ENCODE measurements at places on chromosomes 4 and X.

DNA sequence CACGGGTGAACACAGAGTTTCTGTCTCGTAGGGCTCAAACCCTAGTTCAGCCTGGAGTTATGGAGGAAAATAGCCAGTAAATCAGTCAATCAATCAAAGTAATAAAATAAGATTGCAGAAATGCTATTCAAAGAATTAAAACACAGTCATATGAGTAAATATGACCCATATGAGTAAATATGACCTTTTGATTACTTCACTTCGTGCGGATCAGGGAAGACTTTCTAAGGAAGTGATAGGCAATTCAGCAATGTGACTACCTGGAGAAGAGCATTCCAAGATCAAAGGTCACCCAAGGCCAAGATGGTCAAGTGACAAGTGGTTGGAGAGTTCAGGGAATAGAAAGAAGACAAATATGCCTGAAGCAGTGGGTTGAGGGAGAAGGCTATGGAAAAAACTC lies 722.6 kb downstream of the ADGRL3 start:
- no peak for DNase-seq

GRCh38 chr4:683982-684622 lies 4.8 kb downstream of the SLC49A3 start:
- DNase-seq: no peak

DNA sequence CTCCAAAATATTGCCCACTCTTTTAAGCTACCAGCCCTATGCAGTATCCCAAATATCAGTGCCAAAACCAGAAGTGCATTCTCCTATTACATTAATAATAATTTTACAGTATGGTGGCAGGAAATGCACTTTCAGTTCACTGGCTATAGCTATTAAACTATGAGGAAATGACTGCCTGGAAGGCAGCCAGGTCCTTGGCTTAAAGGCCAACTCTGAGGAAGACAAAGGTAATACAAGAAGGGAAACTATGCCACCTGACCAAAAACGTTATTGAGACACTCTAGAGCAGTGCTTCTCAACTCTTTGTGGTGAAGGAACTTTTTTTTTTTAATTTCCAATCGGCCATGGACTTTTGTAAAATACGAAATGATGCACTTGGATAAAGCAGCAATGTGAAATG lies 133.6 kb upstream of the VAMP7 start:
- no peak for DNase-seq

DNA sequence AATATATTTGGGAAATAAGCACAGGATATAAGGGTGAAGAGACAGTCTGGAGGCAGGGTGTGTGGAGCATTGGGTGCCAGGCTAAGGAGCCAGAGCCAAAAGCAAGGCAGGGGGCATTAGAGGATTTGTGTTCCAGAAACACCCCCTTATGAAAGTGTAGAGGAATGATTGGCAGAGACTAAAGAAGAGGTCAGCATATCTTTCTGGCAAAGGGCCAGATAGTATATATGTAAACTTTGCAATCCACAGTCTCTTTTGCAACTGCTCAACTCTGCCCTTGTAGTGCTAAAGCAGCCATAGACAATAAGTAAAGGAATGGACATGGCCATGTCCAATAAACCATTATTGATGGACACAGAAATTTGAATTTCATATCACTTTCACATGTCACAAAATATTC lies 3.6 kb upstream of the SLC9A6 start:
- DNase-seq: no peak

DNA sequence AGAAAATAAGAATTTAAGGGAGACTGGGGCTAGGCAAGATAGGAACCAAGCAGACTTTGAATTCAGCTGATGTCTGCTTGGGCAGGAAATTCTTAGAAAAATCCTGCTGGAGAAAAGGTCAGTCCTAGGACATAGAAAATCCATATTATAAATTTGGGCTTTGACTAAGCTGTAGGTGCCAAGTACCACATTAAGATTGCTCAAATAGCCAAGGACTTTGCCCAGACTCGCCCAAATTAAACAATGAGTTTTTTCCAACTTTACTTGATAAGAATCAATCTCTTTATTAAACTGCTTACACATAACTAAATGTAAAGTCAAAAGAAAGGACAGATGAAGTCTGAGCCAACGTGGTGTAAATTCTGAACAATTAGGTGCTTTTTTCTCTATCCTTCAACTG lies 95.4 kb downstream of the FUNDC1 start:
- DNase-seq: no peak

DNA sequence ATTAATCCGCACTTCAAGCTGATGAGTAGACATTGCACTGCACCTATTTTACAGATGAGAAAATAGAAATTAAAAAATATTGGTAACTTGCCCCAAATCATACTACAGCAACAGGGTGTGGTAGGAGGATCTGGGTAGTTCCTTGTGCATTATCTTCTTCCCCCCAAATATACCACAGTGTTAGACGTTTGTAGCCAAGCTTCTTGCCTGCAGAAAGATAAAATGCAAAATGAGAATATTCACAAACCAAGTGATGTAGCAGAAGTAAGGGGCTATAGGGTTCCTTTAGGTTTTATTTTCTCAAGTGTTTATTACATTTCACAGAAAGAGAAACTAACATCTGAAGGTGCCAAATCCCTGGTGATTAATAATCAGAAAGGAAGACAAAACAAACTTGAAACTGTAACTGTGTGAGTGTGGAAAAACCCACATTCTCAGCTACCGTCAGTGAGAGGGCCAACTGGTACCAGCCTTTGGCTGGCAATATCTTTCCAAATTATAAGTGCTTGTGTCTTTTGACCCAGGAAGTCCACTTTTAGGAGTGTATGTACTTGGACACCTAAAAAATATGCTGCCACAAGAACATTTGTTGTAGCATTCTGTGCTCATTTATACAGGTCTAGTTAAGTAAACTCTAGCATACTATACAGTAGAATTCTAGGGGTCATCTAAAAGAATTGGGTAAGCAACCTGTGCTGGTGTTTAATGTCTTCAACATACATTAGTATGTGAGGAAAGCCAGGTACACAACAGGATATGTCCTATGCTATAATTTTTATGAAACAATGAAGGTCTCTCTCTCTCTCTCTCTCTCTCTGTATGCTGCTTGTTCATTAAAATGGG lies 6.7 kb upstream of the CD38 start:
- no peak for DNase-seq

Data from stimulated activated CD8-positive, alpha-beta memory T cell treated with anti-CD3 and anti-CD28 coated beads, Interleukin-7, amount 100 ng/mL, for 1 hour (primary cell).